ENCODE measurements at places on chromosomes 16 and 17.

DNA sequence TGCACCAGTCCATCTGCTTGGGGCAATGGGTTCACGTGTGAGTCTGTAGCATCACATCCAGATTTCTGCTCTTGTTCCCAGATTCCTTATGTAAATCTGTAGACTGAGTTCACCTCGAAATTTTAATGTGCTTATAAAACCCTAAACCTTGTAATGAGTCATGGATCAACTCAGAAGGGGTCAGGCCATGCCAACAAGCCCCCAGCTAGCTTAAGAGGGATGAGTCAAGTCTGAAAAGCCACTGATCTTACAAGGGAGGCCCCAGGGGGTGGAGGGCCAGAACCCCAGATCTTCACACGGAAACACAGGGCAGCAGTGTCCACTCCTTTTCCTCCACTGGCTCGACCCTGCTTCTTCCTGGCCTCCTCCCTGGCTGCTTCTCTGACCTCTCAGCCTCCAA, 399.1 kb upstream of the CDH5 start:
- DNase-seq = no peak

DNA sequence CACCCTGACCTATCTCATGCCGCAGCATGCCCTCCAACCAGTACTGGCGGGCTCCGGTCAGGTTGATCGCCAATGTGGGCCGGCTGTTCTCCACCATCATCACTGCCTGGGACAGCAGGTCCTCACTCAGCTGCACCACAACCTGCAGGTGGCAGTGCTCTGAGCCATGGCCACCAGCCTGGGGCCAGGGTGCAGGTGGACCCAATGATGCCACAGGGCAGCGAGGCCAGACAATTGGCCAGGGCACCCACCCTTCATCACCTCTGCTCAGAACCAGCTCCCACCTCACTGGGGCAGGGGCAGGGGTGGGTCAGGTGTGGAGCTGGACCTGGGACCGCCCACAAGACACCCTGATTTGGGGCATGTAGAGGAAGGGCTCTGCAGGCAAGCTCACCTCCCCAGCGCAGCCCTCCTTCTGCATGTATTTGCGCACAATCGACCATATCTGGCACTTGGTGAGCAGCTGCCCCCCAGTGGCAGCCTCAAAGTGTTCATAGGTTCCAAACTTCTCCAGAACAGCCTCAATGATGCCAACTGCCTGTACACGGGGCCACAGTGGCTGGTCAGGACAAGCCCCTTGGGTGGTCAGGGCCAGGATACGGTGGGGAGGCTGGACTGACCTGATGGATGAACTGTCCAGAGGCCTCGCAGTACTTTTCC, 4.2 kb downstream of the MATCAP1 start:
- no peak for DNase-seq

- DNase-seq = no peak
Observed at GRCh38 chr16:9000664-9001063, 37.0 kb upstream of the USP7 start.

- DNase-seq = no peak
Observed at GRCh38 chr16:78473031-78473699, 373.7 kb downstream of the WWOX start.

DNA sequence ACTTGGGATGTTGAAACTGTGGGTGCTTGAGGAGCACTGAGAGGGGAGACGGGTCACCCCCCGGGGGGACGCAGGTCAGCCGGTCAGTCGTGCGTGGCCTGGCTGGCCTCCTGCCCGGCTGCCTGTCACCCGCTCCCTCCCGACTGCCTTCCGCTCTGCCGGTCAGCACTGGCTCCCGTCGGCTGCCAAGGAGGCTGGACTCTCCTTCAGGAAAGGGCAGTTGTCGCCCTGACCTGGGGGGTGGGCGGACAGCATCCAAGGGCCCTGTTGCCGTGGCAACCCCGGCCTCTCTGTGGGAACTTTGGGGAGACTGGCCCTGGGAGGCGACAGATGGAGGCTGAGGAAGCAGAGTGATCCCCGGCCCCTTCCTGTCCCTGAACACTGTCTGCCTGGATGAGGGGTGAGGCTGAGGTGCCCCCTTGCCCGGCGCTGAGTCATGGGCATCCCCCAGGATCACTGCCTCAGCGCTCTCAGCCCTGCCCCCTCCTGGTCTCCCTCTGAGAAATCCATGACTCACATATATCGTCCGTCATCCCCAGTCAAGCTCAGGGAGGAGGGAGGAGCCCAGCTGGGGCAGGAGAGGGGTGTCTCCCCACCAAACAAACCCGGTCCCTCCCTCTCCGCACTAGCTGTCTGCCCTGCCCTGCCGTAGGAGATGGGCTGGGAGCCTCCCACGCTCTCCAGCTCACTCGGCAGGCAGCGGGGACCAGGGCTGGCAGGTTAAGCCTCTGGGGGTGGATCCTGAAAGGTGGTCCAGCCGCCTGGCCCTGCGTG, at the start of gene ADGRG1:
Gene ADGRG1 (plus strand): TSS at position 623 of the 774 bp plus-strand sequence. CDS start 21,658 bp downstream, outside the sequence.
- DNase-seq = peak; percentile 20

DNA sequence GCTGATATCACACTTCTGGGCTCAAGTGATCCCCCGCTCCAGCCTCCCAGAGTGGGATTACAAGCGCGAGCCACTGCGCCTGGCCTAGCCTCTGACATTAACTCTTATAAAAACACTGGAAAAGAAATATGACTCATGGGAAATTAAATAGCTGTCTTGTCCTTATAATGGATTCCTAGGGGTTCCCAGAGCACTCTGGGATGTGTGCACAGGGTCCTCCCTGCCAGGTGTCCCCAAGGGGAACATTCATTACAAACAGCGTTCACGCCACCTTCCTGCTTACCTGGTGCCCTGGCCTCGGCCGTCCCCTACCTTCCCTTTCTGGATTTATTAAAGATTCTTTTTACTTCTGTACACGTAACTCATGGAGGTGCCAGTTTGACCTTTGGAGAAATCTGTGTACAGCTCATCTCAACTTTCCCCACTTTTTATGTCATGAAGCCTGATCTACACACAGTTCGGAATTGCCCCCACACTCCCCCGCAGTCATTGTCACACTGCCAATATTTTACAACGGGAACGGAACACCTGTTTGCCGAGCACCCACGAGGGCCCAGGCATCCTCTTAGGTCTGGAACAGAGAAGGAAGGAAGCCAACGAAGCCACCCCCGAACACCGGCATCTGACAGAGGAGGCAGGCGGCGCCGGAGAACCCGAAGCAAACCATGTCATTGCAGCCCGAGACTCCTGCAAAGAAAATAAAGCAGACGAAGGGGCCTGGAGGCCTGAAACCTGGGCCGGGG, 39.7 kb upstream of the MEAK7 start:
- no peak for DNase-seq

GRCh38 chr17:48393283-48393682, 36.7 kb downstream of the SKAP1 start:
- no peak for DNase-seq

DNA sequence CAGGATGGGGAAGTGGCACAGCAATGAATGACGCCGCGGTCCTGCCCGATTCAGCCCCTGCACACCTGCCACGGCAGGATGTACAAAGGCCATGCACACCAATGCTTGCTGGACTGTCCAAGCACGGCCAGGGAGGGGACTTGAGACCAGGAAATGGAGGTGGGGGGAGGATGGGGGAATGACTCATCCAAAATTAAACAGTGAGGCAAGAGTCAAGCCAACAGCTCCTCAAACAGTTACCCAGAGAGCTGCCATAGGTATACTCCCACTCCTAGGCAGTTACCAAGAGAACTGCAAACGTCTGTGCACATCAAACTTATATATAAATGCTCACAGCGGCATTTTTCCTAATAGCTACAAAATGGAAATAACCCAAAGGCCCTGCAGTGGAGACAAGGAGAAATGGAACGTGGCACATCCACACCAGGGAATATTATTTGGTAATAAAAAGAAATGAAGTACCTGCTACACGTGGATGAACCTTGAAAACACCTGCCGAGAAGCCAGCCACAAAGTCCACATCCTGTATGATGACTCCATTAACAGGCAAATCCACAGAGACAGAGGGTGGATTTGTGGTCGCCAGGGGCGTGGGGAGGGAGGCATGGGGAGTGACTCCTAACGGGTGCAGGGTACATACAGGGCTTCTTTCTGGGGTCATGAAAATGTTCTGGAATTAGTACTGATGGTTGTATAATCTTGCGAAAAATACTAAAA, 54.1 kb downstream of the VAC14 start:
- no peak for DNase-seq

GRCh38 chr16:5510819-5511370, 413.3 kb upstream of the EEF2KMT start:
- no peak for DNase-seq

GRCh38 chr16:89544713-89545043, 15.8 kb upstream of the RPL13 start:
- DNase-seq = no peak

GRCh38 chr16:57426356-57426755, 20.8 kb downstream of the CIAPIN1 start:
- DNase-seq = no peak

DNA sequence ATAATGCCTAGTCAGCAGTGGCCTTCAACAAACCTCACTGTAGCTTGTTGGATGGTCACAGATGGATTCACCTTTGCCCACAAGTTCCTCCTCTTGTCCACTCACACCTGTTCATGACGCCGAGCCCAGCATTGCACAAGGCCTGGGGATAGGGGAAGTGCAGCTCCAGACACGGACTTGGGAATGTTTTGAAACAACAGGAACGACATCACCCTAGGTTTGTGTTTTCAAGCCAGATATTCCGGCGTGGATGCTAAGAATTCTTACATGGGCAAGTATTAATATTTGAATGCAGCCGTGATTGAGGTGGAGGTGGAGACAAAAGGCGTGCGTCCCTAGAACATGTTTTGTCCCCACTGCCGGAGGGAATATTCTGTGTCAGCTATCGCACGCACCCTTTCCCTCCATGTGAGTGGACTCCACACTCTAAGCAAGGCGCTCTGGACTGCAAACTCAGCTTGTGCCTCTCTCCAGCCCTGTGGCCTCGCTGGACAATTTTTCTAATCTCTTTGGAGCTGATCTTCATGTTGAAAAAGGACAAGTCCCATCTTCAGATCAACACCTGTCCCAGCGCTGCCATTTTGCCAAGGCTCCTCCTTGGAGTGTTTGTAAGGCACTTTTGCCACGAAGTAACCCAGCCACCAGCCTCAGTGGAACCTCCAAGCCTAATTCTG, 2.0 kb upstream of the BANP start:
- DNase-seq = no peak

DNA sequence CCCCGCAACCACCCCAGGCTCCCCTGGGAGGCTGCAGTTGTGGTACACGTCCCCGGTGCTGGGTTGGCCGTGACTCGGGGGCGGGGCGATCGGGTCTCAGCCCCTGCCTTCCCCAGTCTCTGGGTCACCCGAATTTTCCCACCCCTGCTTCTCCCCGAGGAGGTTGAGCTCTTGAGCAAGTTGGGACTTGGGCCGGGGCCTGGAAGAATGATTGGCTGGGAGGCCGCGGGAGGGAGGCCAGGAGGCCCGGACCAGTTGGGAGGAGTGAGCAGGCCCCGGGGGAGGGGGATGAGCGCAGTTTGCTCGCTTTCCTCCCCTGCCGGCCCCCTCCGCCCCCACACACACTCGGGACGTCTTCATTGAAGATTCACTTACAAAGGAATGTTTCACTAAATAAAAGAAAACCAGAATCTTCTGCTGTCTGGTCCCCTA, 4.5 kb upstream of the HEXIM1 start:
- no peak for DNase-seq

DNA sequence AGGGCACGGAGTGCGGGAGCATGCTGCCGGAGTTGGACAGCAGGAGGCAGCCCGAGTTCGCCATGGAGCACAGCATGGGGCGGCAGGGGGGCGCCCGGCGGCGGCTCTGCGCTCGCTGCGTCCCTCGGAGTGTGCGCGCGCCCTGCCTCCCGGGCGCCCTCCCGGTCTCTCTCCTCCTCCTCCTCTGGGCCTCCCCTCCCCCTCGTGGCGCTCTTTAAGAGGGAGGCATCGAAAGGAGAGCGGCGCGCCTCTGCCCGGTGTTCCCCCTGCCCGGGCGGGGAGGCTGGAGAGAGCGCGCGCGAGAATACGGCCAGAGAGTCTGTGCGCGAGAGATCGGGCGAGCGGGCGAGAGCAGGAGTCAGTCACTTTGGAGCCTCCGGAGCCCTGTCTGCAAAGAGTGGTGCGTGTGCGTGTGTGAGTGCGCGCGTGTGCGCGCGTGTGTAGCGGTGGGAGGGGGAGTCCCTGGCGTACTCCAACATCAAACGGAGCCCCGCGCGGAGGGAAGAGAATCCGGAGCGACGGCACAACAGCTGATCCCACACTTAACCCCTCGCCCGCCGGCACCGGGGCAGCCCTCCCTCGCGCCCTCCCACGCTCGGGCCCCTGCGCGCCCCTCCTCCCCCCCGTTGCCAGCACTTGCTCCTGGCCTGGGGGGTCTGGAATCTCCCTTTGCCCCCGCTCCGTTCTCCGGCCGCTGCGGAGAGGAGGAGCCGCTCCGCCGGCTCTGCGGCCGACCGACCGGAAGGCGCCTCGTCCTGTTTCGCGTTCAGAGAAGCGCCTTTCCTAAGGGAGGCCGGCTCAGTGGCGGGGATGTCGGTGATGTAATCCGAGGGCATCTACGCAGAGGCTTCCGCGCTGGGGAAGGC, 108.9 kb downstream of the ENGASE start:
- no peak for DNase-seq

DNA sequence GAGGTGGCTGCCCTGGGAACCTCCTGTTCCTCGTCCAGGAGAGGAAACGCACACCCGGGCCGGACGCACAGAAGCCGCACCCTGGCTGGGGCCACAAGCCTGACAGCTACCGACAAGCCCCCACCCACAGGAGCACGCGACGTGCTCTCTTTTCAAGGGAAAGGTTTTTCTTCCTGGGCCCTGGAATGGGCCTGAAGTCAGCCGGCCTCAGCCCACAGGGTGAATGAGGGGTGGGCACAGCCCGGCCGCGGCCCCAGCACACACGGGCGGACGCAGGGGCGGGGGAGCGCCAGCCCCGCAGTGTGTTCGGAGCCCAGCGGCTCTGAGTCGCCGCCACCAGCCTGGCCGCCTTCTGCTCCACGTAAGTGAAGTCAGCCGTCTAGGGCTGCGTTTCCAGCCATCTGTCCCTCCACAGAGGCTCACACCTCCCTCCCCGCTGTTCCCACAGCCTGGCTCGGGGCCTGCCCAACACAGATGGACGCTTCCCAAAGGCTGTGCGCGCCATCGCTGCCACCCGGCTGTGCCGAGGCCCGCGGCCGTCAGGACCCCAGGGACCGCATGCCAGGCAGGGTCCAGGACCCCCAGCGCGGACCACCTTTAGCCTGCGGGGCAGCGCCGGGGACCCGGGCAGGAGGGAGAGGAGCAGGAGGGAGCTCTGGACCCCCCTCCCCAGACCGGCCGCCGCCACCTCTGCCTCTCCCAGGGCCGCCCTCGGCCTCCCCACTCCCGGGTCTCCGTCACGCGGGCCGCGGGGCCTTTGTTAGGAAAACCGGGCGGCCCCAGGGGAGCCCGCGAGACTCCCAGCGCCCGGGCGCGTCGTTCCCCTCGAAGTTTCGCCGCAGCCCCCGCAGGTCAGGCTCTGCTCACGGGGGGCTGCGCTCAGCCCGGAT, 36.8 kb downstream of the CBFA2T3 start:
- DNase-seq = no peak

- no peak for DNase-seq
Observed at GRCh38 chr17:36851250-36851649, 86.0 kb upstream of the LHX1 start.

DNA sequence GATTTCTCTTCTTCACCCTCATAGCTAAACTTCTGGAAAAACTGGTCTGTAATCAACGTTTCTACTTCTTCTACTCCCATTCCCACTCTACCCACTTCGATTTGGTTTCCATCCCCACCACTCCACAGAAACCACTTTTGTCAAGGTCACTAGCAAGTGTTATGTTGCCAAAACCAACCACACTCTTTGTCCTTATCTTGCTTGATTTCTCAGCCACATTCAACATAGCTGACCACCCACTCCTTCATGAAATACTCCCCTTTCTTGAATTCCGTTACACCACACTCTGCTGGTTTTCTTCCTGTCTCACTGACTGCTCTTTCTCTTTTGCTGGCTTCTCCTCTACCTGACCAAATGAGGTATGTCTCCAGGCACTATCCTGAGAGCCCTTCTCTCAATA, 11.9 kb downstream of the IKZF3 start:
- no peak for DNase-seq

All from stimulated activated CD4-positive, alpha-beta T cell treated with anti-CD3 and anti-CD28 coated beads, Interleukin-1b, Interleukin-23, amount 100 ng/mL, for 24 hours (primary cell).